Effector CD4-positive, alpha-beta T cell (primary cell): ENCODE measurements at places on chromosomes 13 and 19.

DNA sequence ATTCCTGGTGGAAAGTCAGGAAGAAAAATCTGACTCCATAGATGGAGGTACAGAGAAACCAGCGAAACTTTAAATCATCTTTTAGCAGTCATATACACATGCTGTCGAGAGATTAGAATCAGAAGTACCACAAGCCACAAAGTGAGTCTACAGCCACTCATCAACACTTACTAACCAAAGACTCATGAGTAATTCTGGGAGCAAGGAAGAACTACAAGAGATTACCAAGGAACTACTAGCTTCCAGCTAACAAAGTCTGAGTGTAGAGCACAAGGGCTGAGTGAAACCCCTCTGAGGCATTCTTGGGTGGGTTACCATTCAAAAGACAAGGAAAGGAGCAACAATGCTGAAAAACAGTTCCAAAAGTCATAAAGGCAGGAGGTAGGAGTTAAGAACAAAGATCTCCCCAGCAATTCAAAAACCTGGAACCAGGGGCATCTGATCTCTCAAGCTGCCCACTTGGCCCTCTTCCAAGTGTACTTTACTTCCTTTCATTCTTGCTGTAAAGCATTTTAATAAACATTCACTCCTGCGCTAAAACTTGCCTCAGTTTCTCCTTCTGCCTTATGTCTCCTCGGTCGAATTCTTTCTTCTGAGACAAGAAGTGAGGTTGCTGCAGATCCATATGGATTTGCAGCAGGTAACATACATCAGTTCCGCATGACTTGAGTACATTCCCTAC is 13.0 kb downstream of the RBM26 start:
- no peak for DNase-seq

DNA sequence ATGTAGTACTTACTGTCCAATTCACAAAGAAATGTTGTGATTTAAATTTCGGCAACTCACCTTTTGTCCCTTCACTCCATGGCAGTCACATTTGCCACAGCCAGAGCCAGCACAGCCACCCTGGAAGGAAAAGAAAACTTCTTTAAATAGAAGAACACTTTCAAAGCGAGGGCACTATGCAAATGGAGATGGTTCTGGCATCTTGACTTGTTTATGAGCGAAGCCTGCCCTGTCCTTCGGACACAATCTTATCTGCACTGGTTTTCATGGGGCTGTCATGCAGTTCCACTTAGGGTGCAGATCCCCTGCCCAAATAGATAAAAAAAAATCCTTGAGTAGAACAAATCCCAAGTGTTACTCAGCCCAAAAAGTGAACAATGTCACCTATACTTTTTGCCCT is 64.3 kb downstream of the COL4A1 start:
- DNase-seq = no peak

GRCh38 chr19:23365222-23365621 is 30.0 kb downstream of the ZNF91 start:
- DNase-seq = no peak

GRCh38 chr13:105763851-105764250 is 771.6 kb downstream of the EFNB2 start:
- no peak for DNase-seq

GRCh38 chr19:3672993-3673392 is 27.3 kb downstream of the PIP5K1C start:
- no peak for DNase-seq
